ENCODE measurements at places on chromosomes 5 and 9. TPM values are rescaled to one million over a fixed set of nuclear protein-coding genes. Genes with fewer than 3 reads are reported as not detected.

The RASEF gene
- 0.11 TPM for total RNA-seq

The LRRC70 gene
- 0.32 TPM for total RNA-seq

The IL4 gene
- not detected for total RNA-seq

The CCDC107 gene
- 27.1 TPM for total RNA-seq

The PCDHA4 gene
- total RNA-seq = 0.08 TPM

The GRIN1 gene
- total RNA-seq = not detected

The RANBP6 gene
- 24.2 TPM for total RNA-seq

The TEX48 gene
- total RNA-seq = not detected

The FRMPD1 gene
- total RNA-seq = 4.9 TPM

The DND1 gene
- 1.3 TPM for total RNA-seq

The SLC9A3 gene
- 0.87 TPM for total RNA-seq

The RHOBTB3 gene
- total RNA-seq = 44.0 TPM

The FAM174A gene
- 38.4 TPM for total RNA-seq

The FBXO4 gene
- 2.6 TPM for total RNA-seq

The TRPM6 gene
- total RNA-seq = 0.12 TPM

The BRIX1 gene
- 22.2 TPM for total RNA-seq

The PGM5 gene
- 17.6 TPM for total RNA-seq
